Activated T-cell treated with anti-CD3 and anti-CD28 coated beads, Interleukin-2, amount 50 U/mL, for 72 hours (primary cell): ENCODE measurements at places on chromosomes 2 and 18. TPM values are rescaled to one million over a fixed set of nuclear protein-coding genes. Genes with fewer than 3 reads are reported as not detected.

- no peak for DNase-seq
These were observed 96.8 kb upstream of the RPRM start for GRCh38 chr2:153575171-153575853.

GRCh38 chr18:48990481-48991318 is 39.9 kb upstream of the SMAD7 start:
- no peak for DNase-seq

- DNase-seq, result no peak
These were observed 104.9 kb upstream of the CAVIN2 start for GRCh38 chr2:191951832-191952231.

DNA sequence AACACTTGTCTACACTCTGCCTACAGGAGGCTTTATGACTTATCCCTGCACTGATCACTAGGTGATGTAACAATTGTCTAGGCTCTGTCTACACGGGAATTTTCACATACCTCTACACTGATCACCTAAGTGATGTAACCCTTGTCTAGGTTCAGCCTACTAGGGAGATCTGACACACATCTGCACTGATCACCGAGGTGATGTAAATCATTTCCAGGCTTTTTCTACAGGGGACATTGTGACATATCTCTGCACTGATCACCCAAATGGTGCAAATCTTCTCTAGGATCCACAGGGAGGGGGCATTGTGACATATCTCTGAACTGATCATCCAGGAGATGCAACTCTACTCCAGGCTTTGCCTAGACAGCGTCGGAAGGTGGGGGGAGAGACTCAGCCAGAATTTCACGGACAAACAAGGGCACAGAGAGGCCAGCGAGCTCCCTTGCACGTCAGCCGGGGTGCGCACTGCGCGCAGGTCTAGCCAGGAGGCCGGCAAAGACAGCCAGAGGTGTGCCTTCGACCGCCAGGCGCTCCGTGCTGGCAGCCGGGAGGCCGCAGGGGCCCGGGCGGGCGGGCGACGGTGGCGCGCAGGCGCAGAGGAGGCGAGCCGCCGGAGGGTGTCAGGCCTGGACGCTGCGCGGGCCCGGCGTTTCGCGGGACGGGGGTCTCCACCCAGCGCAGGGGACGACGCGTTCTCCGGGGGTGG is 46.9 kb upstream of the USP14 start:
- DNase-seq, result peak; percentile 80

GRCh38 chr2:170336408-170336807 is 158.5 kb downstream of the MYO3B start:
- DNase-seq, result no peak

DNA sequence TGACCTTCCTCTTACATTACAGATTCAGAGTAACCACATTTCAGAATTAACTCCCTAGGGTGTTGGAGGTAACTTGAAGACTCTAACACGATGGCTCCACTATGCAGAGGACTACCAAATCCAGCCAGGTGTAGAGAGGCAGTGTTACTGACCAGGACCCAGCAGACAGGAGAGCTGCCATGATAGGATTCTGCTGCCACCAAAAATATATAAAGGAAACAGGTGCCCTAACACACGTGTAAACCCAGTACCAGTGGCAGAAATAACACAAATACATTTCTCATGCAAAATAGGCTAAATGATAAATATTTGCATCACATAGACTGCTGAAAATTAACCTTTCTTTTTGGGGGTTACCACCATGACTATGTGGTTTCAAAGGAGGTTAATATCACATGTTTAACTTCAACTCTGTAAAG is 7.0 kb downstream of the ZBTB14 start:
- DNase-seq, result no peak

DNA sequence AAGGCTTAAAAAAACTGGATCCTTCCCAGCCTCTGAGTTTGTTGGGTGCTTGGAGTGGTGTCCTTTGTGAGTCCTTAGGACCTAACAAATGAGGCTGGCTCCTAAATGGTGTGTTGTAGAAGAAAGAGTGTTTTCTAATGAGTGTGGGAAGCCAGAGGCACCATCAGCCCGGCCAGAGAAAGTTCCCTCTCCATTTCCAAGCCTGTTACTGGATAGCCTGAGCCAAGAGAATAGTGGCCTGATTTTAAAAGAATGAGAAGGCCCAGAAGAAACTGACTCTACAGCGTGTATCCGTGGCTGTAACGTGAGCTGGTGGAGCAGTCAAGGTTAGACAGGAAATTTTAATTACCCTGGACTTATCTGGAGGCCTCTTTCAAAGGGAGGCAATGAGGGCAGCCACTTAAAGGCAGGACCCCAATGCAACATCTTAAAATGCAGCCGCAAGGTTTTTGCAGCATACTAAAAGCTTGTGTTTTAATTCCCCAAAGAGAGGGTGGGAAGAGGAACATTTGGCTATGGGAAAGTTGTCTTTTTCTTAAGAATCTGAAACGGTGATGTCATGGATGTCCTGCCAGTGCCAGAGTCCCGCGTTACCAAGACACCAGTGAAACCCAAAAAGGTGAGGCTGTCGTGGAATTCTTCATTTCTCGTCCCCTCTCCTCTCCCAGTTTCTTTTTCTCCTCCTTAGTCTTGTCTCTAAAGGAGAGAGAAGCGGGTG is 4.6 kb downstream of the EFHD1 start:
- DNase-seq, result no peak

DNA sequence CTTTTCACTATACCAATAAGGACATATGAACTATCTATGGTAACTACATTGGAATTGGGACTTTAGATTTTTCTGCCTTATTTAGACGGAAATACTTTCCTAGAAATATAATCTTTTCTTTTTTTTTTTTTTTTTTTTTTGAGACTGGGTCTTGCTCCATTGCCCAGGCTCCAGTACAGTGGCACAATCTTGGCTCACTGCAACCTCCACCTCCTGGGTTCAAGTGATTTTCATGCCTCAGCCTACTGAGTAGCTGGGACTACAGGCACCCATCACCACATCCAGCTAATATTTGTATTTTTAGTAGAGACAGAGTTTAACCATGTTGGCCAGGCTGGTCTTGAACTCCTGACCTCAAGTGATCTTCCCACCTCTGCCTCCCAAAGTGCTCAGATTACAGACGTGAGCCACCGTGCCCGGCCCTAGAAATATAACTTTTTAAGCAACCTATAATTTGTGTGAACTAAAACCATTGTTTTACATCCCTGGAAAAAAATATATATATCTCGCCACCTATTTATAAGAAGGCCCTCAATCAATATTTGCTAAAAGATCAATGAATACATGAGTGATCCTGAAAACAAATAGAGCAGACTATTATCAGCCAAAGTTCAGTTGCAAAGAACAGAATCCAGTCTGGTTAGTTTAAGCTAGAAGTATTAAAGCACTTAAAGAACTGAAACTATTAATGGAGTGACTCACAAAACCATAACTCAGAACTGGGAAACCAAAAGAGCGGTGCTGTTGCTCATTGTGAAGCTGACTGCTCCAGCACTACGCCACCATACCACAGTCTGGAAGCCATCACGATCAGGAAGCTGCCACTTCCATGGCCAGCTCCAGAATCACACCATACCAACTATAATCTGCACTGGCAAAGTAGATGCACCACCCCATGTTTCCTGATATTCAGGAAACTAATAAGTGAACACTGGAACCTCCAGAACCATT is 8.4 kb upstream of the HNRNPLL start:
- peak; percentile 35 for DNase-seq

DNA sequence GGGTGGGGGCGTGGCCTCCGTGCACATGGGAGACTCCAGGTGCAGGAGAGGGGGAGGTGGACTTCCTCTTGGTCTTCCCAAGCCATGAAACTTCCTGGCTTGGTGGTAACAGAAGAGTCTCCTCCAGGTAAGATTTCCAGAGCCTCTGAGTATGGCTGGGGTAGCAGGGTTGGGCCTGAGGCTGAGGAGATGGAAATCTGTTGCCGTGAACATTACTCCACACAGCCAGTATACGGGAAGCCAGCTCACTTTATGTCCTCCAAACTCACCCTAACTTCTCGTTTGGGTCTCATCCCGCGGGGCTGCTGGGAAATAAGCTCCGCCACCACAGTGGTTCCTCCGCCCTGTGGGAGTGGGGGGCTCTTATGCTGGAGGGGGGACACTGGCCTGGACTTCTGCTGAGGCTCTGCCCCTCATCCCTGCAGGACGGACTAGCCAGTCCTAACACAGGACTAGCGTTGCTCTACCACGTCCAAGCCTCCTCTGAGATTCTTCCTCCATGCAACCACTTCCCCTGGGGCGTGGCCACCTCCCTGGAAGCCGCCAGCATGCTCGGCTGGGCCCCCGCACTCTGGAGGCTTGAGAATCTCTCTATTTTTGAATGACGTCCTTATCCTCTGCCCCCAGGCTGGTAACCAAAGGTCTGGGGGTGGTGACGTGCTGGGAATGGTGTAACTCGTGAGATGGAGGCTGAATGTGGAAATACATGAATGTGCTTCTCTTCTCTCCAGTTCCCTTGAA is 777 bp upstream of the RAB17 start:
- DNase-seq, result no peak

DNA sequence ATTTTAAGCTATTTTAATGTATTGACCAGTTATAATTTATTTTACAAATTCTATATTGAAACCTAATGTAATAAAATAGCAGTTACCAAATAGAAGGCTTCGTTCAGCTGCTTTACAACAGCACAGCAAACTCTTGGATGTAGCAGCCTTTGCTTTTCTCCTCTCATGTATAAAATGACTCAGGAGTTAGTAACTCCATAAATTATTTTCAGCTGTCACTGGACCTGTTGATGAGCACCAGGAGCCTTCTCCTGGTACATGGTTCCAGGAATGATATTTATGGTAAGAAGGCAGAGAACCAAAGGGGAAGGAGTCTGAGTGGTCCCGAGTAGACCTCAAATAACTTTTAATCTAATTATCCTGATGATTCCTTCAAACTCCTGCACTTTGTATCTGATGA is 256.4 kb upstream of the NETO1 start:
- DNase-seq, result no peak

DNA sequence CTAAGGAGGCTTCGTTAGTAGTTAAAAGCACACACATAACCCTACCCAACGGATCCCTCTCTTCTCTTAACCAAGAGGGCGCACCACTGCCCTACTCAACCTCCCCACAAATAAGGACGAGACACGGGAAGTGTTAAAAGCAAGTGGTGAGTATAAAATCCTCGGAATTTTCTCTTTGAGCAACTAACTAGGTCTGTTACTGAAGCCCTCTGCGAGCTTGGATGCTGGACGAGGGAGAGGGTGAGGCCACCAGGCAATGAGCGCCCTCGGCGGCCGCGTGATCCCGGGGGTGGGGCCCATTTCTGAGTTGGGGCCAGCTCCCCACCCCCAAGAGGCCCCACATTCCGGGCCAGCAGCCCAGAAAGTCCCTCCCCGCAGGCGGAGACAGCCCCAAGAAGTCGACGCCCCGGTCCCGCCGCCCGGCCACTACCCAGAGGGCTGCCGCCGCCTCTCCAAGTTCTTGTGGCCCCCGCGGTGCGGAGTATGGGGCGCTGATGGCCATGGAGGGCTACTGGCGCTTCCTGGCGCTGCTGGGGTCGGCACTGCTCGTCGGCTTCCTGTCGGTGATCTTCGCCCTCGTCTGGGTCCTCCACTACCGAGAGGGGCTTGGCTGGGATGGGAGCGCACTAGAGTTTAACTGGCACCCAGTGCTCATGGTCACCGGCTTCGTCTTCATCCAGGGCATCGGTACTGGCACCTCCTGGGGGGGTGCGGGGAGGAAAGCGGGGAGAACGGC is at the start of gene CYBRD1:
TSS of gene CYBRD1 (plus strand) at position 423 of the 736 bp plus-strand sequence. CDS start at position 495, 72 bp downstream.
- peak; percentile 35 for DNase-seq

- no peak for DNase-seq
These were observed 25.4 kb downstream of the NCK2 start for GRCh38 chr2:105770149-105770548.

DNA sequence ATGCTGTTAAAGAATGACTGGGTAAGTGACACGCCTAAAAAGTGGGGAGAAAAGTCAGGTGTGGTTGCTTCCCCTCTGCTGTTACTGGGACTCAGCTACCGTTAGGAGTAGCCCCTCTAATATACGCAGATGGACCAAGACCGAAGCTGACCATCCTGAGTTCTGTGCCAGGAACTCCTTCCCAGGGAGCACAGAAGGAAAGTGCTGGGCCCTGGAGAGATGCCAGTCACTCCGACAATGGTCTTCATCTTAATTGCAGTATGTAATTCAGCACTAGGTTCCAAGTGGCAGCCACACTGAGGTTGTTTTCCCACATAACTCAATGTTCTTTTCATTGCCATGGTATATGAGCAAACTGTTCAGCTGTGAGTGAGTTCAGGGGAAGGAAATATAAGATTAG is 19.6 kb upstream of the TMEM200C start:
- DNase-seq, result no peak

DNA sequence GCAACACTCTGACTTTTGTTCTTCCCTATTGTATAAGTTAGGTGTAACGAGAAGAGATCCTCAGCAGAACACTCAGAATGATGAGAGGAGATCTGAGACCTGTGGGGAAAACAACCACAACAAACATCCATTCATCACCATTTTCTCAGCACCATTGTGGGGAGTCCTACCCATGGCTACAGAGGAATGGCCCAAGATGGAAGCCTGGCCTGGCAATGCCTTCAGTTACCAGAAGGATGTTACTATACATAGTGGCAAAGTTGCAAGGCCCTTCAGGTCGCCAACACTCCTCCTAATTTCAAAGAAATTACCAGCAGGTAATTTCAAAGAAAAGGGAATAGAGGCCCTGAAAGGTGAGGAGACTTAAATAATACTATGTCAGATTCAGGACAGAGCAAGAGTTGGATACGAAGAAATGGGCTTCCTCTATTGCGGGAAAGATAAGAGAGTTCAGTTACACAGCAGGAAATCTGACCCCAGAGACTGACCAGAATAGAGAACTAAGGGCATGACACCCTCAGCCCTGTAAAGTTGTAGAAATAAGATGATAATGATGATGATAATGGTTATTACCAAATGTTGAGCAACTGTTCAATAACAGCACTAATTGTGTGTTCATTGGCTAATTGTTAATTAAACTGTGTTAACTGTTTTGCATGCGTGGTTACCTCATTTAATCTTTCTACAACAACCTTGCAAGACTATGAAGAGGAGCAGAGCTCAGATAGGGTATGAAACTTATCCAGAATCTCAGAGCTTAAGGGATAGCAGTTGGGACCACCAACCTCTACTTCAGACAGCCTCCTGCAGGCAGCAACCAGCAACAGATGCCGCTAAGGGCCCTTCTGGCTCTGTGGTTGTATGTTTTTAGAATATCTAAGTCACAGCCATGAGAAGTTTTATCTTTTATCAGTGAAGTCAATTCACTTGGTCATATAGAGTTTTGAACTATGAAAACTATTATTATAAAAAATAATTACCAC is 37.5 kb downstream of the DHRS9 start:
- no peak for DNase-seq

PLCL1 gene
- 2.8 TPM for total RNA-seq
